AG04449 (cell line): ENCODE measurements at places on chromosomes 1 and 21.

DNA sequence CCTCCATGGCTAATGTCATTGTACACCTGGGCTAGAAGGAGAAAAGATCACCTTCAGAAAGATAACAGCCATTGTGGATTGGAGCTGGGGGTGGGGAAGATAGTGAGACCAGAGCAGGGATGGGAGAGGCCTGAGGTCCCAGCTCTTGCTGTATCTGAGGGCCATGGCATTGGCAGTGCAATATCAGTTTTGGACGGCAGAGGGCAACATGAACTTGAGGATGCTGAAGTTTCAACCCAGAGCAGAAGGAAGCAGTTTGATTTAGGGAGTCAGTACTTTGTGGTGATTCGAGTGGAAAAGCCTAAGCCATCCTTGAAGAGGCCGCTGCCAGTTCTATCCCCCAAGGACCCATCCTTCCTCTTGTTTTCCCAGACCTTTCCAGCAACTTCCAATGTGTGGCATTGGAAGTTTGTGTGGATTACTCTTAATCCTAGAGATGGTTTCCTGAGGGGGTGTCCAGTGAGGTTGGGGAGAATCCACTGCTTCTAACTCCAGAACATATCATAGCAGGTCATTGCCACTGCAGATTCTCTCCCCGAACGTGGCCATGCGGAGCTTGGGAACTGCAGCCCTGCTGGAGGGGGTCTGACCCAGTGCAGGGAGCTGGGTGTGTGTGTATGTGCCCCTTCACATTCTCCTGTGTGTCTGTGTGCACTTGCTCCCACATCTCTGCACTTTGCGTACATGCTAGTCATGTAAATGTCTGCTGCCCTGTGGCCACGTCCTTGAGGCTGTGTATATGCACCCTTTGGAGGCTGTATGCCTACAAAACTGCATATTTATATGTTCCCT is 24.1 kb downstream of the SLC26A9 start:
- DNase-seq = peak; percentile 63

- no peak for DNase-seq
Measured at GRCh38 chr1:15757575-15758342, 836 bp upstream of the FBLIM1 start.

- DNase-seq = no peak
Measured at GRCh38 chr1:97050506-97050905, 328.9 kb downstream of the PTBP2 start.

- DNase-seq = no peak
Measured at GRCh38 chr1:198640174-198640573, 1.3 kb downstream of the PTPRC start.

- DNase-seq = no peak
Measured at GRCh38 chr1:155136748-155137147, 1.1 kb downstream of the SLC50A1 start.

DNA sequence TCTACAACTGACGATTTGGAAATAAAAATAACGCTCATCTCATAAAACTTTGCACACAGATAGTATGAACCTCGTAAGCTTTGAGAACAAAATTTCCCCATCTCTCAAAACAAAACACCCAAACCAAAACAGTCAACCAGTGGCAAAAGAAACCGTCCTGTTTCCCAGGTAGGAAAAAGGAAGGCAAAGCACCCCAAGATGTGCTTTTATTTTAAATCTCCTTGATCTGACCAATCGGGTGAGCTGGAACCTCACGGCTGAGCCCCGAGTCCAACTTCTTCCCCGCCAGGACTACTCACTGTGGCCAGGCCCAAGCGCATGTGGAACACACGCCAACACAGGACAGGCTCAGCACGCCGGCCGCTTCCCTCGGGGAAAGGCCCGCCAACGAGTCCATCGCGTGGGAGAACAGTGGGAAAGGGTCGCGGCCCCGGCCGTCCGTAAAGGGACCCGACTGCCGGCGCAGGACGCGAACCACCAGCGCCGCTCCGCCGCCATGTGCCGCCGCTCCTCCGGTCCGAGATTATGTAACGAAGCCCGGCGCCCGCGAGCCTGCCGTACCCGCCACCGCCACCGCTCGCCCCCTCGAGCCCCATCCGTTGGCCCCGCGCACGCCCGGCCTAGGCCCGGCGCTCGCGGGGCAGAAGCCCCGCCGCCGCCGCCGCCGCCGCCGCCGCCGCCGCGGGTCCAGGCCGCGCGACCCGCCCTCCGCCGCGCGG is 759 bp downstream of the AHCTF1 start:
- no peak for DNase-seq

DNA sequence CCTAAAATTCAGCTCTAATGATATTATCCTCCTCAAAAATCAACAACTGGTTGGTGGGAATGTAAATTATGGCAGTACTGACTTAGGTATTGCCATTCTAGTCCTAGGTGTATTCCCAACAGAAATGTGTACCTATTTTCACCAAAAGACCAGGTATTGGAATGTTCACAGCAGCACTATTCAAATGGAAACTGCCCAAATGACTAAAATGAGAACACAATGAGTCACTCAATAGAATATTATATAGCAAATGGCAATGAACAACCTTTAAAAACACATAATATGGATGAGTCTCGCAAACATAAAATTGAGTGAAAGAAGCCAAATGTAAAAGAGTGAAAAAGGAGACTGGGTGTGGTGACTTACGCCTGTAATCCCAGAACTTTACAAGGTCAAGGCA is 44.9 kb downstream of the GADD45A start:
- no peak for DNase-seq

- DNase-seq = peak; percentile 63
Measured at GRCh38 chr1:10031461-10031860, 1.3 kb upstream of the UBE4B start.

GRCh38 chr1:161907265-161907664 is 116.4 kb downstream of the OLFML2B start:
- no peak for DNase-seq

GRCh38 chr1:204803607-204804006 is 67.1 kb upstream of the NFASC start:
- no peak for DNase-seq

GRCh38 chr1:233114860-233115259 is 164.4 kb downstream of the NTPCR start:
- no peak for DNase-seq

DNA sequence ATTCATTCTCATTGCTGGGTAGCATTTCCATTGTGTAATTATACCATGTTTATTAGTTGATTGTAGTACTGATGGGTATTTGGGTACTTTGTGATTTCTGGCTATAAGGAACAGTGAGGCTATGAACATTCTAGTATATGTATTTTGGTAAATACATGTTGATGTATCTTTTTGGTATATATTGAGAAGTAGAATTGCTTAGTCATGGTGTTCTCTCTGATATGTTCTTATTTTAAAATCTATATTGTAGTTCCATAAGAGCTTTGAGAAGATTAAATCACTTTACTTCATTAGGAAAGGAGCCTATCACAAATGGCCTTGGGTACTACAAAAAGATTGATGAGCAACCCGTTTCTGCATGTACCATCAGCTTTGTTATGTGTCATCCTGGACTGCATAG is 13.4 kb downstream of the MIXL1 start:
- no peak for DNase-seq

GRCh38 chr21:22900490-22900889 is 1902.3 kb downstream of the NCAM2 start:
- no peak for DNase-seq

DNA sequence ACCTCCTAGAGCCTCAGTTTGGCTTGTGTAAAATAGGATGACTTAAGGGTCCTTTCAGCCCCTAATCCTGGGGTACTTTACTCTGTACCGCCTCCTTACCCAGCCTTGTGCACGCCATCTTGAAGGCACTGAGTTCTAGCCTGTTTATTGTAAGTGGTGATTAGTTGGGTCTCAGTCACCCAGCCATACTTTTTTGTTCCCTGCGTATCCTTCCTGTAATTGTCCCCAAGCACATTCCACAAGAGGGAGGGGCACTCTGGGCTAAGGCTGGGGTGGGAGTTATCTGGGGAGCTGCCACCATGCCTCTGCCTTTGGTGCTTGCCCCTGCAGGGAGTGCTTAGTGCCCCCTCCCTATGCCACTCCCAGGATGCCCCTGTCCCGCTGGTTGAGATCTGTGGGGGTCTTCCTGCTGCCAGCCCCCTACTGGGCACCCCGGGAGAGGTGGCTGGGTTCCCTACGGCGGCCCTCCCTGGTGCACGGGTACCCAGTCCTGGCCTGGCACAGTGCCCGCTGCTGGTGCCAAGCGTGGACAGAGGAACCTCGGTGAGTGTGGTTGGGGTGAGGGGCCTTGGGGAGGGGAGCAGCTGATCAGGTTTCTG is 856 bp downstream of the FDPS start:
- DNase-seq = no peak

DNA sequence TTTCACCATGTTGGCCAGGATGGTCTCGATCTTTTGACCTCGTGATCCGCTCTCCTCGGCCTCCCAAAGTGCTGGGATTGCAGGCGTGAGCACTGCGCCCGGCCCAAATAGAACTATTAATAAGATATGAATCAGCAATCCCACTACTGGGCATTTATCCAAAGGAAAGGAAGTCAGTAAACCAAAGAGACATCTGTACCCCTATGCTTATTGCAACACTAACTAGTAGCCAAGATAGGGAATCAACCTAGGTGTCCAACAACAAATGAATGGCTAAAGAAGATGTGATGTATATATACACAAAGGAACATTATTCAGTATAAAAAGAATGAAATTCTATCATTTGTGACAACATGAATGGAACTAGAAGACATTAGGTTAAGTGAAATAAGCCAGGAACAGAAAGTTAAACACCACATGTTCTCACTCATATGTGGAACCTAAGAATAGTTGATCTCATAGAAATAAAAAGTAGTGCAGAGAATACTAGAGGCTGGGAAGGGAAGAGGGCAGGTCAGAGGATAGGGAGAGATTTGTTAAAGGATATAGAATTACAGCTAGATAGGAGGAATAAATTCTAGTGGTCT is 48.8 kb downstream of the XPR1 start:
- no peak for DNase-seq

DNA sequence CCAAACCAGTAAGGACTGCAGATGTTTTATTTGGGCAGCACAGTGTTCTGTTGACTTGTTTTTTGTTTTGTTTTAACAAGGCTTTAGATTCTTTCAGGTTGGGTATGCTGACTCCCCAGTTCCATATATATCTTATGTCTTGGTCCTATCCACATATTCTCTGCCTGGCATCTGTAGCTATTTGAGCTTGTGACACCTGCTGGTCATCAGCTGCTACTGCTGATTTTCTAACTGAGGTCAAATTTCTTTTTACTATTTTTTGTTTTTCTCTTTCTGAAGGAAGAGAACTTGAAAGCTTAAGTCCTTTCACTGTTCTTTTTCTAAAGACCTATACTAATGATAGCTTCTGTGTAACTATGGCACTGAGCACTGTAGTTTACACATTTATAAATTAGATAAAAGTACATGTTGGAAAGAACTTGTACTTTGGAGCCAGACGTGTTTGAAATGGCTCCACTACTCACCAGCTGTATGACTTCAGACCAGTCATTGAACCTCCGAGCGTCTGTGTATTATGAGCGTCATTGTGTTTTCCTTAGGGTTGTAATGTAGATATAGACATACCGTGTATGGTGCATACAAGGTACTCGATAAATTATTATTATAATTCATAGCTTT is 109.4 kb downstream of the NRDC start:
- peak; percentile 16 for DNase-seq

DNA sequence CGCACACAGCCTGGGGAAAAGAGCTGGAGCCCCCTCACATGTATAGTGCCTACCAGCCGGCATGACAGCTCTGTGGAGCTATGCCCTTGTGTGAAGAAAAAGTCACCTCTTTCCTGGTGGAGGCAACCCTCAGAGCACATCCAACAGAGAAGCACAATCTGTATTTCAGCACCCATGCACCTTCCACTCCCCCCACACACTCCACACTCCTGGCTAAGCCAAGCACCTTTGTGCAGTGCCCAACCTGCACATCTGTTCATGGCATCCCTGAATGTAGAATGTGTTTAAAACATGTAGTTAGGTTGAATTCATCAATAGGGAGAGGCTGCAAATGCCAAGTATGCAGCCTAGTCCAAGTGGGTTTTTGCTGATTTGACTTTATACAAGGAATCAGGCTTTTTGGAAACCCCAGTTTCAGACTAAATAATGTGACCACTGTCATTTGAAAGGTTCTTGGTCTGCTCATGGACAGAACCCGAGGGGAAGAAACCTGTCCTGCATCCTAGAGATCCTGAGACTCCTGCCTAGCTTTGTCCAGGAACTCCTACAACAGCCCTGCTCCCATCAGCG is 197.1 kb downstream of the TOMM20 start:
- no peak for DNase-seq

GRCh38 chr21:25081096-25081495 is 526.2 kb downstream of the MRPL39 start:
- DNase-seq = peak; percentile 69

- DNase-seq = no peak
Measured at GRCh38 chr1:94819945-94820746, at the start of gene SLC44A3. TSS of gene SLC44A3 (plus strand) at chr1:94820357. CDS start at chr1:94820452, 95 bp downstream.

DNA sequence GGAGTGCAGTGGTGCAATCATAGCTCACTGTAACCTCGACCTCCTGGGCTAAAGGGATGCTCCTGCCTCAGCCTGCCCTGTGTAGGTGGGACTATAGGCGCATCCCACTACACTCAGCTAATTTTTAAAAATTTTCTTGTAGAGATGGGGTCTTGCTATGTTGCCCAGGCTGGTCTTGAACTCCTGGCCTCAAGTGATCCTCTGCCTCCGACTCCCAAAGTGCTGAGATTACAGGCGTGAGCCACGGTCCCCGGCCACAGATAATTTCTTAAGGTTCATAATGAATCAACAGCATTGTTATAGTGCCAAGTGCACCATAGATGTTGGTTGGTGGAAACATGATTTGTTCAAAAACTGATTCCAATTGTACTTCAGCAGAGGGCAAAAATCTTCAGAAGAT is 42.2 kb upstream of the CNN3 start:
- no peak for DNase-seq

GRCh38 chr1:179788259-179788658 is 45.2 kb downstream of the FAM163A start:
- DNase-seq = no peak

DNA sequence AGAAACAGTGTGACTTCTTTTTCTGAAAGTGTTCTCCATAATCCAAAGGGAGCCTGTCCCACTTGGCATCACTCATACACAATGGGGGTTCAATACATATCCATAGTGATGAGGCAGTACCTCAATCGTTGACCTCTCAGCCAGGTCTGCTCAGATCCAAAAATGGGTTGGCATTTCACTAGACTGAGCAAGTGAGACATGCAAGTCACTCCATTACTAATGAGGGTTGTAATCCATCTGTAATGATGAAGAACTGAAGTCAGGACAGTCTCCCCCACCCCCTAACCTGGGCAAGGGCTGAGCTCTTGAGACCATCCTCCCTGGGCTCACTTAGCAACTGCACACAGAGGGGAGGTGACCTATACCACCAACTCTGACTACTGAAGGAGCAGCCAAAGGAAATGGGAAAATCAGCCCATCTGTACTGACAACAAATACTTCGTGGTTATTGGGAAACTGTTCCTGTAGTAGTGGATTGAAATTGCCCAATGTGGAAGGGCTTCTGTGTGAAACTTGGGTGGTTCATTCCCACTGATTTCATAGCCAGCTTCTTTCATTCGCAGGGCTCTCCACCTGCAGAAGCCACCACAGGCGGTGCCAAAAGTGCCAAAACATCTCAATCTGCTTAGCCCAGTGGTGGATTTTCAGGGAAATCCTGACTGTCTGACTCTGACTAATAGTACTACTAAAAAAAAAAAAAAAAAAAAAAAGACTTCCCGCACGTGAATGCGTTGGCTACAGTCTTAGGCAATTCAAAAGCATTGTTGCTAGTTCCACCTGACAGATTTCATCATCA is 5.0 kb downstream of the NGF start:
- DNase-seq = peak; percentile 62
